ENCODE measurements at places on chromosomes 16 and 17.

DNA sequence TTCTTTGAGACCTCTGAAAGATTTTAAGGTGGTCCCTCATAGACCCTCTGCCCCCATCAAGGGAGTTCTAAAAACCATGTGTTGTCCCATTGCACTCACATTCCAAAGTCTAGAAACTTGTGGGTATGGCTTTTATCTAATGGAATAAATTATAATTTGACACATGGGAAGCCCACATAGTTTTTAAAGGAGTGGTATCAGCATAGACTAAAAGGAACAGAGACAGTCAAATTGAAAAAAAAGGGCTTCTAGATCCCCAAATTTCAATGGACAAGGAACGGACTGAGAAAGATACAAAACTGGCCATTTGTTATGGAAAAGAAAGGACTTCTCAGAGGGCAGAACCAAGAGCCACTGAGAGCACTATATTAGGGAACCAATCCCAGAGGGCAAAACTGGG lies 48.7 kb upstream of the ICAM2 start:
- DNase-seq = no peak

DNA sequence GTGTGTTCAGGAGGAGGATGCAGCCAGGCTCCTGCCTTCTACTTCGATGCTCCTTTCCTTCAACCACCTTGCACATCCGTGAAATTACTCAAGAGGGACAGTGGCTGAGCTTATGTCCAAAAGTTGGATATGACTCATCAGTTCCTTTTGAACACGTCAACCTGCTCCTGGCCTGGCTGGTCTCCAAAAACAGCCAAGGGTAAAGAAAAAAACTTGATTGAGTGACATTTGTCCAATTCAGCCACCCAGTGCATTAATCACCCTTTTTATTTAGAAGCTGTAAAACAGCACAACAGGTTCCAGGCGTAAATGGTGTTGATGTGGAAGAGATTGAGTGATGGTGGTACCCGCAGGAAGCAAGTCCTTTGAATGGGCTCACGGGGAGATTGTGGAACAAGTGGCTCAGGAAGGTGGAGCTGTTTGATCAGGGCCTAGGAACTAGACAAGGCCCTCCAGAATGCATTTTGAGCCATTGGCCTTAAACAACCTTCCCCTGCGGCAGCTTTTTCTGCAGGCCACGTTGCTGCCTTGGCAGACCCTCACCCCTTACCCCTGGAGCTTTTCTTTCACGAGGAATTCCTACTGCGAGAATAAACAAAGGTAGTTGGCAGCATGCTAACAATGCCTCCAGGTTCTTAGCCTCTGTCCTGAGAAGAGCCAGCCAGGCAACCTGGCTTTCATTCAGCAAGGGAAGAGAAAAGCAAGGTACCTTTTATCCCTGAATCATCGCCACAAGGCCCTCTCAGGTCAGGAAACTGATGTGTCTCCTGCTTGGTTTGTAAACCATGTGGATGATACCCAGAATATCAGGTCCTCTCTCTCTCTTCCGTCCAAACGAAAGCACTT lies 173.3 kb upstream of the CACNG5 start:
- DNase-seq = peak; percentile 86

DNA sequence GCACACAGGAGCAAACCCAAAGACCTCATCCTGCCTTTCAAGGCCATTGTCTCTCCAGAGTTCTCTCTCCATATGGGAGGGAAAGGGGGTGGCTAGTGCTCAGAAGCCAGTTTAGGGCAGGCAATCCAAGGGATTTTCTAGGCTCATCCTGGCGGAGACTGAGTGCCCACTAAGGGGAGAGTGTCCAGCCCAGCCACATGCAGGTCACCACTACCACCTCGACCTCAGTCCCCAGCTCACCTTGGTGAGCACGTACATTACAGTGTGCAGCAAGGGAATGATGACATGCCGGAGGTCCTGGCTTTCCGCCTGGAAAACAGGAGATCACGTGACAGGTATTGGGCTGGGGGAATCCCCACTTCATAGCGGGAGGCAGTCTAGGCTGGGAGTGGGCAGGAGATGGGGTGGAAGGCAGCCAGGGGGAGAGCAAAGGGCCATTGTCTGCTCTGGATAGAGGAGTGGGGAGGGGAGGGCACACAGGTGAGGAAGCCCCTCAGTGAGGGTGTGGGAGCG lies 29.9 kb downstream of the PIK3R6 start:
- DNase-seq = no peak

GRCh38 chr16:53091466-53092211 lies 36.8 kb downstream of the CHD9 start:
- no peak for DNase-seq

DNA sequence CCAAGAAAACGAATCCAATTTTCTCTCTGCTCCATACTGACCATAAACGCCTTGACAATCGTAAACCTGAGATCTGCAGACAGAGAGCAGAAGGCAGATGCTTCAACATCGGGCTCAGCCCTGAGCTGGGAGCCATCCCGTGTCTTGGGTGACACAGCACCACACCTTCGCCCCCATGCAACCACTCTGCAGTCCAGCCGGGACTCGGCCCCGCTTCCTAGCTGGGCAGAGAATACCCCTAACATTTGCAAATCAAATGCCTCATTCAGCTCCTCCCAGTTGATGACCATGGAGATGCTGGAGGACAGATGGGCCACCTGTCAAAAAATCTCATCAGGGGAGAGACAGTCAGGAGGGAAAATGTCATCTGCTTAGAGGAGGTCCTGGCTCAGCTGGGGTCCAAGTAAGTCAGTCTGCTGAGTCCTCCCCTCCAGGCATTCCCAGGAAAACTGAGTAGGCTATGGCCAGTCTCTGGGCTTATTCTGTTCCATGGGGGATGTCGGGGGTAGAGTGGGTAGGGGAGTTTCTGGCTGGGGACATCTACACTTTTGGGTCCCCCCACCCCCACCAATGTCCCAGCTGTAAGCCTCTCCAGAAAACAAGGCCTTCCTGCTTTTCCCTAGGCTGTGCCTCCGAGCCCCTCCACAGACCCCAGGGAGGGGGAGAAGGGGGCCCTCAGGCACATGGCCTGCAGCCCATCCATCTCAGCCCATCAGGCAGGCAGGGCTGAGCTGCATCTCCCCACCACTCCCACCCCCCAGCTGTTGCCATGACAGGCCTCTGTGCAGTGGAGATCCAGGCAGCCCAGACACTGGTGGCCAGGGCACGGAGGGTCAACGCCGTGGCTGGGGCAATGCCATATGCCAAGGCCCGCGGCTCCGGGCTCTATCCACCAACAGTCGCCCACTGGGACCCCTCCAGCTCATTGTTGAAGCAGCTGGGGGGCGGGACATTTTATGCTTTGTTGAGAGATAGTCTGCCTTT lies 158.6 kb downstream of the AXIN2 start:
- no peak for DNase-seq

DNA sequence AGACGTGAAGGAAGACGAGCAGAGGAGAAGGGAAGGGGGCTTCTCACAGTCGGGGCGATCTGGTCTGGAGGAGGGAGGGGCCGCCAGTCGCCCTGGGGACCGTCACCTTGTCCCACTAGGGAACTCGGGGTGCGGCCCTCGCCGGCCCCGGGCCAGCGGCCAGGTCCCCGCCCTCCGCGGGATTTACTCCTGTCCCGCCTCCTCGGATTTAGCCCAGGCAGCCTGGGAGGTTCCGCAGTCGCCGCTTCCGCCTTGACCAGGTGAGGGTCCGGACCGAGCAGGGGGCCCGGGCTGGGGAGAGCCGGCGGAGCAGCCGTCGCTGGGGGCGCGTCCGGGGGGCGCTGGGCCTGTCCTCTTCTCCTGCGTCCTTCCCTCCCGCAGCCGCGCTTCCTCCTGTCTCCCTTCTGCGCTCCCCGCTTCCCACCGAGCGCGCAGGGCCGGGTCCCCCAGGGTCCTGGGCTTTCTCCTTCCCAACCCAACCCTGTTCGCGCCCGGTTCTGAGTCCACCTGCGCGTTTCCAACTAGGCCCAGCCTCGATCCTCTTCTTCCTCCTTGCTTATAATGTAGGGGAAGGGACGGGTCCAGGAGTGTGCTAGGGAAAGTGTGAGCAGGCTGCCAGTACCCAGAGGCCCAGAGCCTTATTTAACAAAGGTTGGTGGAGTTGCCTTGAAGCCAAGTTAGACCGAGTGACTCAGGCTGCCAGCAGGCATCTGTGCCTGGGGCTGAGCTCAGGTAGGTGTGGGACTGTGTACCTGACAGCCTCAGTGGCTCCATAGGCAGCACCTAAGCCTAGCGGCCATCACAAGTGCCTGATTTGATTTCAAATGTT lies at the start of gene TNK1:
TSS of gene TNK1 (plus strand) at position 235 of the 829 bp plus-strand sequence. CDS start 1,838 bp downstream, outside the sequence.
- peak; percentile 35 for DNase-seq

GRCh38 chr16:20147091-20147490 lies 73.4 kb upstream of the GPR139 start:
- DNase-seq = no peak

GRCh38 chr16:53191413-53191812 lies 136.6 kb downstream of the CHD9 start:
- DNase-seq = no peak

DNA sequence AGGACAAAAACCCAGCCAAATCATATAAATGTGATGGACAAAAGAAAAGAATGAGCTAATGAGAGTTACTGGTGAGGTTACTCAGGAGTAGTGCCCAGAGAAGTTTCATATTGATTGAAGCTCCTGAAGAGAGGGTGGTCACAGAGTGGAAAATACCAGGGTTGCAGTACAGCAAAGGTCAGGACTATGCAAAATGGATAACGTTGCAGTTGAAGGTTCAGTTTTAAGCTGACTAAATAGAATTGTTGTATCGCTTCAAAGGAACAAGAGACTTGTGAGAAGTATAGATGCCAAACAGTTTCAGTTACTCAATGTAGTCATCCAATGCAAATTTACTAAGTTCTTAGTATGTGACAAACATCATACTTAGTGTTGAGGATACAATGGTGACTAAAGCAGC lies 47.1 kb downstream of the ABCA8 start:
- no peak for DNase-seq

DNA sequence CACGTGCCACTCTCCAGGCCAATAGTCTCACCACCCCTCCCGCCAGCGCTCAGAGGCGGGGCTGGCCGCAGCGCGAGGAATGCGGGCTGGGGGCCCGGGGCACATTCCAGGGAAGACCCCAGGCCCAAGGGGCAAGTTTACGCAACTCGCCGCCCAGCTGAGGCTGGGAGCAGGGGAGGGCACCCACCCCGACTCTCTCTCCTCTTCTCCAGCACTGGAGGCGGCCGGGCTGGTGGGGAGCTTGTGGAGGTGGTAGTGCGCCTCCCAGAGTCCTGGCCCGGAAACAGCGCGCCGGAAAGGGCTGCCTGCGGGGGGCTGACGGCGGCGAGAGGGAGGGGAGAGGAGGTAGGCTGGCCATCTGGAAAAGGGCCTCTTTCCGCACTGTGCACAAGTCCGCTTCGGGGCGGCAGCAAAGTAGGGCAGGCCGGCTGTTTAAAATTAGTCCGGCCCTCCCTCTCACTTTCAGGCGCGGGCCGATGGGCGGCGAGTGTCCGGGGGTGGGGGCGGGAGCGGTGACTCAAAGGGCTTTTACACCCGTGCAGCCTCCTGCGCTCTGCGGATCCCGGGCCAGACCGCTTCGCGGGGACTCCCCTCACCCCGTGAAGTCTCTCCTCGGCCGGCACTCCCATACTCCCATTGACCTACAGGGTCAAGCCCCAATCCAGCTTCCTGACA lies 1.1 kb downstream of the FHOD1 start:
- peak; percentile 26 for DNase-seq

GRCh38 chr17:51261024-51261963 lies 948 bp downstream of the UTP18 start:
- DNase-seq = peak; percentile 61

DNA sequence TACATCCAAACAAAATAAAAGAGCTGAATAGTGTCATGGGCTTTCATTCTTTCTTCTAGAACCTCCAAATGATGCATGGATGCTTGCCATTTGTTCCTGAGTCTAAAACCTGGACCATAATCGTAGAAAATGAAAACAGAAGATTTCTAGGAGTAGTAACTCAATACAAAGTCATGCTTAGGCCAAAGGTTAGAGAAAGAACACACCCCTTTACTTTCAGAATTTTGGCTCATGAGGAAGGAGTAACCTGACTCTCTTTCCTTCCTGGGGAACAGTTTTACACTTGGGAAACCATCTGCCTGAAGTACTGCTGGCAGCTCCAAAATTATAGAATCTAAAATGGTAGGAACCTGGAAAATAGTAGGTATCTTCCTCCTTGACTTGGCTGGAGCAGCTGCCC lies 137.2 kb downstream of the SNX11 start:
- DNase-seq = no peak

GRCh38 chr17:77503916-77504651 lies 363.3 kb downstream of the SEC14L1 start:
- DNase-seq = no peak

DNA sequence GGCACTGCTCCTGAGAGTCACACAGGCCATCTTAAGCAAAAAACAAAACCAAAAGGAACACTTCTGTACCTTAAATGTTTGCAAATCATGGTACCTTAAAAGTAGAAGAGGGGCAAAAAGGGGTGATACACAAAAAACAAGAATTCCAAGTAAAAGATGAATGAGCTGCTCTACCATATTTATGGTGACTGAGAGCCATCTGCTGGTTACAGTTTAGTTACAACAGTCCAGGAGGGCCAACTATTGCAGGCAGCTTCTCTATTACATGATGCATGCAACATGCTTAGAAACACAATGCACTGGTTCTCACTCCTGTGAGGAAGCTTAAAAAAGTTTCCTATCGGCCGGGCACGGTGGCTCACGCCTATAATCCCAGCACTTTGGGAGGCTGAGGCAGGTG lies 53.5 kb downstream of the STX8 start:
- peak; percentile 28 for DNase-seq

DNA sequence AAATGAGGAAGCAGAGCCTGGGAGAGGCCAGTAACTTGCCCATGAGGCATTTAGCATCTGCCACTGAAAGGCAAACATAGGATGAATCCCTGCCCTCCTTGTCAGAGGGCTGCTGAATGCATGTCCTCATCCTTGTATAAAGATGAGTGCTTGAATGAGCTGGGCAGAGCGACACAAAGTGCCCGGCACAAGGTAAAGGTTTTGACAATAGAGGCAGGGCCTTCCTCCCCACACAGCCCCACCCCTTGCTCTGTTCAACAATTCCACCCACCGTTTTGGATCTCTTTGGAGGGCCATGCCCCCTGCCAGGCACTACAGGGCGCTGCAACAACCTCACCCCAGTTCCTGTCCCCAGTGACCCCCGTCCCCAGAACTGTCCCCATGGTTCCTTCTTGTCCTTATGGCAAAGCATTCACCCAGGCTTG lies 1.4 kb upstream of the KRT19 start:
- DNase-seq = peak; percentile 59

GRCh38 chr16:76696876-76697275 lies 419.7 kb downstream of the CNTNAP4 start:
- DNase-seq = no peak

DNA sequence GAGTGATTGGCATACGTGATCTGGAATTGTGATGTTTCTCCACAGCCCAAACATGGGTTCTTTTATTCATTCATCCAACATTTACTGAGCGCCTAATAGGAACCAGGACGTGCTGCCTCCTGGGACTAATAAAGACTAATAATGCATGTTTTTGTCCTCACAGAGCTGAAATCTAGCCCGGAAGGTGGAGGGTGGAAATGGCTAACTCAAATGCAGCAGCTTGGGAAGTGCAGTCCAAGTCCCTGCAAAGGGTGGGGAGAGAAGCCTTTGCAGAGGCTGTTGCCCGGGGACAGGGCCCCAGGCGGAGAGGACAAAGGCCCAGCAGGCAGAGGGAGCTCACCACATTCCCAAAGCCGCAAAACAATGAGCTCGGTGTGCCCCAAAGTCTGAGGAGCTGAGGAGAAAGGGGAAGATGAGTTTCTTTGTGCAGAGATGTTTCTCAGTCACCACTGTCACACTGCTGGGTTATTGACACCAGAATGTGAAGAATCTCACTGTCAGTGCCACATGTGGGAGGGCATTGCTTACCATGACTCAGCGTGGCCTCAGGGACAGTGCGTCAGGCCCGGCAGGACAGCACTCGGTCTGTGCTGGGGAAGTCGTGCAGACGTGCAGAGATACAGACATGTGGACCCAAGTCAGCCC lies 118.2 kb upstream of the CHMP6 start:
- no peak for DNase-seq

GRCh38 chr17:29667969-29668368 lies 45.3 kb upstream of the CORO6 start:
- DNase-seq = no peak
